ENCODE measurements at places on chromosomes 12 and 14. TPM values are rescaled to one million over a fixed set of nuclear protein-coding genes. Genes with fewer than 3 reads are reported as not detected.
A peak's percentile ranks its signal among the peaks of the same experiment; 100 is the strongest.

The SLC6A13 gene
- not detected for total RNA-seq

The TMEM132C gene
- total RNA-seq, result not detected

The FOXN4 gene
- not detected for total RNA-seq

The TMEM30B gene
- total RNA-seq, result not detected

The RPGRIP1 gene
- not detected for total RNA-seq

The PRR4 gene
- not detected for total RNA-seq

The SLC17A8 gene
- total RNA-seq, result not detected

The NPAS3 gene
- 2.7 TPM for total RNA-seq

The CPNE8 gene
- total RNA-seq, result 11.6 TPM

The SLC35F4 gene
- total RNA-seq, result not detected

The ARHGAP9 gene
- 0.44 TPM for total RNA-seq

The NRDE2 gene
- total RNA-seq, result 8.2 TPM

The P2RX2 gene
- not detected for total RNA-seq

The FITM1 gene
- not detected for total RNA-seq

The SLC38A2 gene
- total RNA-seq, result 447 TPM

- DNase-seq, result no peak
These were observed 7.8 kb downstream of the HOXC5 start for GRCh38 chr12:54040648-54041047.

DNA sequence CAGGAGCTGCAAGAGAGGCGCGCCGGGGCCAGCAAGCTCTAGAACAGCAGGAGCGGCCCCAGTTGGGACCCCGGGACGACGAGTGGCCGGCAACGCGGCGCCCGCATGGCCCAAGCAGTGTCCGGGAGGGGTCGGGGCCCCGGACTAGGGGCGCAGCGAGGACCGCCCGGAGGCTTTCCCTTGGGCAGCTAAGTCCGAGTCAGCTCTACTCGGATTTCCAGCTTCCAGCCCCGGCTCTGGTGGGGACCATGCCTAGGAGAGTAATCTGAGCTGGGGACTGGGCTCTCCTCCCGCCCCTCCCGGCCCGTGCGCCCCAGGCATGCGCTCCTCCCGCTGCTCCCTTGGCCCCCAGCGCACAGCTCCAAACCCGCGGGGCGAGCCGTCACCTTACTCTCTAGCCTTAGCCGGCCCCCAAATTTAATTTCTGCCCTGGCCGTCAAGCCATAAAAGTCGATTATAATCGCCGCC lies 41.6 kb upstream of the CAPRIN2 start:
- DNase-seq, result peak; percentile 78

GRCh38 chr12:114371250-114371649 lies 34.7 kb downstream of the TBX5 start:
- no peak for DNase-seq

GRCh38 chr12:53677016-53677799 lies 1.3 kb upstream of the ATP5MC2 start:
- no peak for DNase-seq

- DNase-seq, result peak; percentile 70
These were observed 4.0 kb downstream of the FBXL14 start for GRCh38 chr12:1590221-1590979.

DNA sequence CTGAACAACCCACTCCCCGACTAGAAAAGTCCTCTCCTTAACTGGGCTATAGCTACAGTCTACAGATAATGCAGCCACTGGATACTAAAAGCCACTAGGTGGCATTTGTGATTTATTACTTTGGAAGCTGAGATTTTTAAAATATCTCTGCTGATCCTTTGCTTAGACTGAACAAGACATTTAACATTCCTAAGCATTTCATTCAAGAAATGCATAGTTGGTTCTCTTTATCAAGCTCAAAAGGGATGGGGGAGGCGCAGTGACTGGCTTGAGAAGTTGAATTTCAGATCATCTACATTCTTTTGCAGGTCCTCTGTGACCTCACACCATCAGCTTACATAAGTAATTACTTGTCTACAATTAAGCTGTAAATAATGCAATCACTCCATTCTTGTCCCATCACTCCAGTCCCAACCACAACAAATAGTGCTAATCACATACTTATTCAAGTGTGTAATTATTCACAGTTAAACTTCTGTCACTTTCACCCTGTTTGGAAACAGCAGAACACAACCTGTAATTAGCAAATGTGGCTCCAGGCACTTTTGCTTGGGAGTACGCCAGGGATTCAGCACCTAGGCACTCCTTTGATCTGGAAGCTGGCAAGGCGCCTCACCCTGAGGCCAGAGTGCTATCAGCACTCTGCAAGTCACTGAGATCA lies 203.6 kb downstream of the NOVA1 start:
- no peak for DNase-seq

- no peak for DNase-seq
These were observed 12.5 kb downstream of the PACS2 start for GRCh38 chr14:105326891-105327694.

DNA sequence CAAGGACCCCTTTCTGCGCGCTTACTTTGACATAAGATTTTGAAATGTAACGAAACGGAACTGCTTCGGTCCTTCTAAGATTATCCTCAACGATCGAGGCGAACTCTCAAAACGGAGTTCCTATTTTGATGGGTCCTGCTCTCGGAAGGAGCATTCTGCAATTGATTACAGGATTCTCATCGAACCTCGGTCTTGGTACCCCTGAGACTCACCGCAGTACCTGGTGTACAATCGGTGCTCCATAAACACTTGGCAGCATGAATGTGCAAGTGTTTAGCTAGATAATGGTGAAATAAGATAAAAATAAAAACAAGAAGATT lies 530 bp upstream of the NEMF start:
- no peak for DNase-seq

DNA sequence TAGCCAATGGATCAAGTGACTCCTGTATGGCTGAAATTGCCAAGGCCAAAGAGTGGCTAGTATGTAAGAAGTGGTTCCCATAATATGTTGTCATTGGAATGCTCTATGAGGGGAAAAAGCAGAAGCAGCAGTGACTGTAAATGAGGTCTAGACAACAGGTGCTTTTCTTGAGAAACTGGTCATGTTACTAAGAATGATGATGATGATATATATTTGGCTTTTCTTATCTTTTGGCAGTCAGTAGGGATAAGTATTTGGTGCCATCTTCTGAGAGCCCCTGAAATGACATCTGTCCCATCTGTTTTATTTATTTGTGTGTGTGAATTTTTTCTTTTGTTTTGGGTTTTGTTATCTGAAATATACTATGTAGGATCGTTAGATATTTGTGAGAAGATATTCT lies 141.7 kb downstream of the SYT1 start:
- DNase-seq, result peak; percentile 7

GRCh38 chr14:90691627-90692026 lies 124.6 kb downstream of the TTC7B start:
- no peak for DNase-seq

DNA sequence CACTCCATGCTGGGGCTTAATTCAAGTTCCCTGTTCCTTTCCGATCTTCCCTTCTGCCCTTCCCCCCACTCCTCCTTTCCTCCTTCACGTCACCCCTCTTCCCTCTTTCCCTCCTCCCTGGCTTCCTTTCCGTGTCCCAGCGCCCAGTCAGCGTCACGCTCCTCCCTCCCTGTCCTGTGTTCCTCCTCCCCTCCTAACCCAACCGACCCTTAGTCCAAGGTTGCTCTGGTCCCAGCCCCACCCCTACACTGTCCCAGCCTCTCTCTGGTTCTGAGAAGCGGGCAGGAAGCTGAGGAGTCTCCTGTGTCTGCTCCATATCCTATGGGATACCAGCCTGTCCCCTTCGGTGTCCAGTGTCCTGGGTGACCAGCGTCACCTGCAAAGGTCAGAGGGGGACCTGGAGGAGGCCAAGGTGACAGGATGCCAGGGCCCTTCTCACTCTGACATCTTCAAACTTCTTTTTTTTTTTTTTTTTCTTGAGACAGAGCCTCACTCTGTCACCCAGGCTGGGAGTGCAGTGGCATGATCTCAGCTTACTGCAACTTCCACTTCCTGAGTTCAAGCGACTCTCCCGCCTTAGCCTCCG lies 56.2 kb upstream of the TSPAN9 start:
- no peak for DNase-seq

DNA sequence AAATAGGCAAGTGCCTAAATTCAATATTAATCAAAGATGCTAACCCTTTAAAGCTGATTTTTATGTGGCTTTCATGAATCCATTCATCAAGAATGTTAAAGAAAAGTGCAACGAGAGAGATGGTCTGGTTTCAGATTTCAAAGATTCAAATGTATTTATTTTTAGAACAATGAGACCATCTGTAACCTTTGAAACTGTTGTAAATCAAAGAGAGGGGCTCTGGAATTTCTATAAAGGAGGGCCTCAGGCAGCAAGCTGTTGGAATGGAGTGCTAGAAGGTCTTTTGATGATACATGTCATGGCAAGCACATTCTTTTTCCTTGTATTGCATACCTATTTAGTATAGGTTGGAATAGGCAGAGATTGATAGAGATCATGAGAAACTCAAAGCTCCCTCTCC lies 433.0 kb downstream of the LRIG3 start:
- peak; percentile 80 for DNase-seq

- DNase-seq, result peak; percentile 54
These were observed 1.3 kb downstream of the RASSF3 start for GRCh38 chr12:64611341-64612284.

DNA sequence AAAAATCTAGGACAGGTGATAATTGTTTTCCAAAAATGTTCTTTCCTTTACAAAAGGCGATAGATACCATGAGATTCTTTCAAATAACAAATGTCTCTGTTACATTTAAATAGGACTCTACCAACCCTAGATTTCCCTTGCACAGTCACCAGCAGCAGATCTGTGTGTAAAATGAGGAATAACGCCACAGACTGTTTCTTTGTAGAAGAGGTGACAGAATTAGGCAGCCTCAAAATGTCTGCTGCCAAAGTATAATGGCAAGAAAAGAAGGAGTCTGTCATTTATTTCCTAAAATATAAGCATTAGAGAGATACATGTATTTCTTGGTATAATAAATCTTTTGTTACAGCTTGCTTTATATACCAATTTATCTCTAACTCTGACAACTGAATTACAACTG lies 8.5 kb upstream of the SRGAP1 start:
- no peak for DNase-seq

GRCh38 chr14:89185919-89186855 lies 230.8 kb downstream of the FOXN3 start:
- peak; percentile 91 for DNase-seq

DNA sequence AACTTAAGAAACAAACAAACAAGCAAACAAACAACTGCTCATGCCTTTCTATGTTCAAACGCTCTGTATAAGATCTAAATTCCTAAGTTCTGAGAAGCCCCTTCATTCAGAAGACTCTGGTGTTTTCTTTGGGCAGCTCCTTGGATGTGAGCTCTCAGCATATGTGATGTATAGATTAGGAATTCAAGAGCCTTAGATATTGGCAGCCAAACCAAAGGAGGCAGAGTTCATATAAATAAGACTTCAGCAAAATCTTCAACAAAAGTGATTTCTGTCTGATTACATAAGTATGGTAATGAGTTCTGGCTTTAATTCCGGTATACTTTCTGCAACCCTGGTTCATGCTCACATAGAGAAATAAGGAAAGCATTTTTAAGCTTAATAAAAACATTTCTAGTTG lies 145.6 kb downstream of the DYRK2 start:
- no peak for DNase-seq

- no peak for DNase-seq
These were observed 292.9 kb downstream of the MED13L start for GRCh38 chr12:115984616-115985015.

- no peak for DNase-seq
These were observed 80.3 kb upstream of the TRAF3 start for GRCh38 chr14:102696856-102697495.

DNA sequence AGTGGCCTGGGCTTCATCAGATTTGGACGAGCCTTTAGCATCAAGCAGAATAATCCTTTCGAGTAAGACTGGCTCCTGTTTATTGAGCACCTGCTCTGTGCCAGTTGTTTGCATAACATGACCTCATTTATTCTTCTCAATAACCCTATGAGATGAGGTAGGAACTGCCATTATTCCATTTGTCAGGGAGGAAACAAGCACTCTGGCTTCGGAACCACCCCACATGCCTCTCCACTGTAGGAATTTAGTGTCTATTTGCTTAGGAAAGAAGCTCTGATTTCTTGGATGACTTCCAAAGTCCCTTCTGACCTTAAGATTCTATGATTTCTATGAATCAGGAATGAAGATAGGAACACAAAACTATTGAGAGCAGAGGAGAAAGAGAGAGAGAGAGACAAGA lies 11.0 kb downstream of the SAMD4A start:
- DNase-seq, result no peak

GRCh38 chr12:88371416-88372183 lies 208.7 kb downstream of the KITLG start:
- no peak for DNase-seq

GRCh38 chr12:131795690-131796410 lies 32.3 kb upstream of the MMP17 start:
- no peak for DNase-seq

DNA sequence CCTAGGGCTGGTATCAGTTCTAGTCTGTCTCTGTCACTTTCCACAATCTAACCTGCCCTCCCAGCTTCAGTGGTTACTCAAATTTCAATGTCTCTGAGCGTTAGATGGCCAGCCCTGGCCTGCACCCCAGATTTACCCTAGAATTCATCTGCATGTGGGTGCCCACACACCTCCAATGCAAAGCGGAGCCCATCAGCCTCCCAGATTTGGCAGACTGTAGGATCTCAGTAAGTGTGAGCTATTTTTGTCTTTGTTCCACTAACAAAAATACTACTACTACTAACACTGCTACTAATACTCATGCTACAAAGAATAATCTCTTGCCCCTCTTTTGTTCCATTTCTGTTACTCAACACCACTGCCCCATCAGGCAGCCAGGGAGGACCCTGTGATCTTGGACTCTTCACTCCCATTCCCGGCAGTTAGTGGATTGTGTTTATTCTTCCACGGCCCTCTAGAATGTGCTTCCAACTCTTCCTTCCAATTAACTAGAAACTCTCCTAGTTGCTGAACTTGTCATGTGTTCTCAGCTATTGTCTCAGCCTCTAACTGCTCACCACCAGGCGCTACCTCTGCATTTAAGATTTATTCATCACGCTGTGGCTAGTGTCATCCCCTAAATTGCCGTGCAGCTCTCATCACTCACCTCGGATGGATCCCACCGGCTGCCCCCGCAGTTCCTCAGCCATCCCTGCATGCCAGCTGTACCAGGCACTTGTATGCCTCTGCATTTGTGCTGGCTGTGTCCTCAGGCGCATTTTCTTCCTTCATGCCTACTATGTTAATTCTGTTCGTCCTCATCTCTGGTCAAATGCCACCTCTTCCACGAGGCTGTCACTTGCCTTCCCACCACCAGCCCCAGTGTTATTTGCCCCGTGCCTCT lies 150.6 kb upstream of the HIF1A start:
- no peak for DNase-seq

DNA sequence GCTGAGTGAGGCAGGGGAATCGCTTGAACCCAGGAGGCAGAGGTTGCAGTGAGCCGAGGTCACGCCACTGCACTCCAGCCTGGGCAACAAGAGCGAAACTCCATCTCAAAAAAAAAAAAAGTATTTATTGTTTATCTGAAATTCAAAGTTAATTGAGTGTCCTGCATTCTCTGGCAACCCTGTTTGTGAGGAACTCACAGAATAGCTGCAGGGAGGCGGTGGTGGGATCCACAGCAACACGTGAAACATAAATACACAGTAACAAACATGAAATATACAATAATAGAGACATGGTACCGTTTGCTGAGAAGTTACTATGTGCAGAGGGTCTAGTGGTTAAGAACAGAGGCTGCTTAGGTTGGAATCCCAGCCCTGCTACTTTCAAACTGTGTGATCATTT lies 43.7 kb upstream of the RFLNA start:
- DNase-seq, result no peak

- no peak for DNase-seq
These were observed 49.8 kb downstream of the RIN3 start for GRCh38 chr14:92563359-92563758.

- peak; percentile 48 for DNase-seq
These were observed 38.0 kb downstream of the PTGER2 start for GRCh38 chr14:52352061-52352491.

GRCh38 chr14:68701001-68701741 lies 91.7 kb downstream of the ZFP36L1 start:
- no peak for DNase-seq
